ENCODE measurements at places on chromosomes 5 and 9.
A peak's percentile ranks its signal among the peaks of the same experiment; 100 is the strongest.

- peak; percentile 76 for DNase-seq
Measured at GRCh38 chr5:74516211-74516636, 124.3 kb downstream of the ENC1 start.

DNA sequence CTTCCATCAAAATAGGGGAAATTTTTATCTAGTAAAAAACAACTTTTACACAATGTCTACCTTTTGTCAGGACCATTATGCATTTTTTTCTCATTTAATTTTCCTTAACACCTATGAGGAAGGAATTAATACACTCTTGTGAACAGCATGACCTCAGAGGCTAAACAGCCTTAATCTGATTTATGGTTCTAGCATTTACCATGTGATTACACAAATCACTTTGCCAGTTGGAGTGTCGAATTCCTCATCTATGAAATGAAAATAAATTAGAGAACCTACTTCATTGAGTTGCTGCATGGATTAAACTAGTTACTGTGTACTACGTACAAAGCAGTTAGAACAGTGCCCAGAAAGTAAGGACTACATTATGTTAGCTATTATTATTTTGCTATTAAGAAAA, 187.7 kb upstream of the MPDZ start:
- no peak for DNase-seq

DNA sequence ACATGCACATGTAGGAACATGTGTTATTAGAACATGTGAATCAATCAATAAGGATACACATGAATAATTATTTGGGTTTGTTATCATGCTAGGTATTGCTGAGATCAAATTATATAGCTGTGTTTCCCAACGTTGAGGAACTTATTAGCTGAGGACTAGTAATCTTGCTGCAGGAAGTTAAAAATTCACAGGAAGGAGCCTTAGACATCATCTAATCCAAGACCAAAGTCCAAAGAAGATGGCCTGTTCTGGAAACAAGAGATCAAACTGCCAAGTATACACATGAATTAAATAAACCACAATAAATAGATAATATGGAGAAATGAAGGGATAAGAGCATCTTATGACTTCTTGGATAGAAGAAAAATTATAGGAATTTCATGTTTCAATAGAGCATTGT, 19.9 kb downstream of the POU5F2 start:
- DNase-seq = no peak

DNA sequence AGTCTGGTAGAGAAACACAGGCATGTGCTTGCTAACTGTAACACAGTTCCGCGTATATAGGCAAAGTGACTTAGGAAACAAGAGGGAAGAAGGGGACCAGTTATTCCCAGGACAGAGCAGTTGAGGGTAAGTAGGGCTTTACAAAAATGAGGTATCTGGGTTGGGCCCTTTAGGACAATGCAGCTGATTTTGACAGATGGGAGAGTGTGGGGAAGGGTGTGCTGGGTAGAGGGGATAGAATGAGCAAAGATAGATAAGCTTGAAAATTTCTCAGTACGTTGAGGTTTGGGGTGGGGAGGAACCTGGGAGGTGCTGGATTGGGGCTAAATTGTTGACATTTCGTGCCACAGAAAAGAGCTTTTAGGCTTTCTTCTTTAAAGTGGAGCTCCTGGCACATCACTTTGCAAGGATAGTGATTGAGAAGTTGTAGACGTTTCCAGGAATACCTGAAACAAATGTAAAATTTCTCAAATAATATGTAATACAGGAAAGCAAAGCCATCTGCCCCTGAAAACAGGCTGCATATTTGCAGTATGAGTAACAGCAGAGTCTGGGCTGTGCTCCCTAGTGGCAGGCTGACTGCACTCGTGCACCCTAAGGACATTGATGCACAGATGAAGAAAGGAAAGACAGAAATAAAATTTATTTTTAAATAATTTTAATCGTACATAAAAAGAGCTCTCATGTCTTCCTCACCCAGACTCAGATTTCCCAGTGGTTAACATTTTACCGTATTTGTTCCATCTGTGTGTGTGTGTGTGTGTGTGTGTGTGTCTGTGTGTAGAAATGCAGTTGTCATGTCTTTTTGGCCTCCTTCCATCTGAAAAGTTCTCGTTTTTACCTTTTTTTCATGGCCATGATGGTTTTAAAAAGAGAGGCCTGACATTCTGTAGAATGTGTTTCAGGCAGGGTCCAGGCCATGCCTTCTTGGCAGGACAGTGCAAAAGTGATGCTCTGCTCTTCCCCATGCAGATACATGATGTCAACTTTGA, 144.9 kb upstream of the DMRT1 start:
- peak; percentile 80 for DNase-seq

DNA sequence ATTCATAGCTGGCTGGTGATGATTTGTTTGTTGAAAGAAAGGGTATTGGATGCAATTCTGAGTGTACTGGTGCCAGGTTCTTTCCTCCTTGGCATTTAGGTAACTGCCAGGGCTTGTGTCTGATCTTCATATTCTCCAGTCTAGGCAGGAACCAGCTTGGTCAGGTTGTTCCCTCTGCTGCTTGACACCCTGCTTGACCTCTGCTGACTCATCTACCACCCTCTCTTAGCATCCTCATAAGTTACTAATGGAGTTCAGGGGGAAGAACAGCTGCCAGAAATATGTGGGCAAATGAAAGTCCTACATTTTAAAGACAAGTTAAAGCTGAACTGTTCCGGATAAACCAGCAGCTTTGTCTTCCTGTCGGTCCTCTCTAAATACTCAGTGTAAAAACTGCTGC, 116.1 kb upstream of the TNC start:
- DNase-seq = peak; percentile 92

- DNase-seq = no peak
Measured at GRCh38 chr5:117801583-117801982, 1186.8 kb downstream of the DTWD2 start.

DNA sequence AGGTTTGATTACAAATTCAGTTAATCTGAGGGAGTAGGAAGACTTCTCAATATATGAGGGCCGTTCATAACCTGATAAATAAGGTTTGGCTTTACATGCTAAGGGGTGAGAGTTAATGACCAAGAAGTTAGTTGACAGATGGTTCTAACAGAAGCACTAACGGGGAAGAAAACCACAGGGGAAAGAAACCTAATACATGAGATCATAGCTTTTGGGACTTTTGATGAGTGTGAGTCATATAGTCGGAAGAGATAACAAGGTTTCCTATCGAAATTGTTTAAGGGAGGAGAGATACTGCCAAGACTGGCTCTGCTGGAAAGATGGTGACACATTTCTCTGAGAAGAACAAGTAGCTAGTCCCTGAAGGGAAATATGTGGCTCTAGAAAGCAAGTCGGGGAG, 140.1 kb downstream of the COX7C start:
- peak; percentile 8 for DNase-seq

DNA sequence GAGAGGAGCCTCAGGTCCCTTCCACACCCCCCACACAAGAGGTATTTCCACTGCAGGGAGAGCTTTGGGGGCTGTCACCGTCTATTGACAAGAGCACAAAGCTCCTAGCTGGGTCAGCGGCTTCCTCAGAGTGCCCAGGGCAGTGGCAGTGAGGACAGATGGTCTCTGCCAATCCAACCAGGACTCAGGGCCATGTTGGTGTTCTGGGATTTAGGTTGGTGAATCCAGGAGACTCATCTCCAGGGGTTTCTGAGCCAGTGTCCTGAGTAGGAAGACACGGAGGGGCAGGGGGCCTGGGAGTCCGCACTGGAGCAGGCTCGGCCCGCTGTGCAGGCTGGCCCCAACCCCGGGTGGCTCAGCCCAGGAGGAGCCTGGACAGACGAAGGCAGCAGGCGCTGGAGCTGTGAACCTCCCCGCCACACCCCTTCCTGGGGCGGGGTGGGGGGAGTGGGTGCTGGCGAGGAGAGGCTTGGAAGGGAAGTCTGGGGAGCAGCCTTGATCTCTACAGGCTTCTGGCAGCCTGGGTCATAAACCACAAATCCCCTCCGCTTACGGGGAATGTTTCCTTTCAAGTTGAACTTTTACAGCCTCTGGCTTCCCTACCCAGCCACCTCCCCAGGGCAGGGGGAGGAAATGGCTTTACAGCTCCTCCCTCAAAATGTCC, 19.6 kb downstream of the CRB2 start:
- DNase-seq = peak; percentile 78

DNA sequence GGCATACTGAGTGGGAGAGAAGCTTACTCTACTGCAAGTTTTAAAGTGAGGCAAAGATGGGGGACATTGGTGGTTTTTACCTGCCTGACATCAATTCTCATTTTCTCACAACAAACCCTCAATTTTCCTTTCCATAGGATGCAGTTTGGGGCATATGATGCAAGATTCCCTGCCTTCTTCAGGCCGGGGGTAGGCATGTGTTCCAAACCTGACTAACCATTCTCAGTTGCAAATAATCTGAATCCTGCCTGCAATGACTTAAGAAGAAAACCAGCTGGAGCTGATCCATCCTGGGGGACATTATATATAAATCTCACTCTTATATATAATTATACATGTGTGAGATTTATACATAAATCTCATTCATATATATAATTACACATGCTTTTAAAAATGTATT, 223.6 kb upstream of the EFNA5 start:
- no peak for DNase-seq

DNA sequence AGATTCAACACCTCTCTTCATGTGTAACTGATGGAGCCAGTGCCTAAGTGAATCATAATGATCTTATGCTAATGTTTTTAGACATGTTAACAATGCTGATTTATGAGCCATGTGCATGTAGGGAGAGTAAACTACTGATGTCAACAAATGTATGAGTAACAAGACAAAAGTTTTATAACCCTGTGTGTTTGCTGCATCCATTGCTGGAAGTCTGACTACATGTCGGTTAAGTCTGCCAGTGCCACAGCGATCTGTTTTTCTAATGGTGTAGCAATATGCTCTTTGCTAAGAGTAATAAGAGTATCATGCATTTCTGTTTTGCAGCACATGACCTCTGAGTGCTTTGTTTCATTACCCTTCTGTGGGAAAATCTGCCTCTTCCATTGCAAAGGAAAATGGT, 26.4 kb upstream of the TMOD1 start:
- peak; percentile 20 for DNase-seq

DNA sequence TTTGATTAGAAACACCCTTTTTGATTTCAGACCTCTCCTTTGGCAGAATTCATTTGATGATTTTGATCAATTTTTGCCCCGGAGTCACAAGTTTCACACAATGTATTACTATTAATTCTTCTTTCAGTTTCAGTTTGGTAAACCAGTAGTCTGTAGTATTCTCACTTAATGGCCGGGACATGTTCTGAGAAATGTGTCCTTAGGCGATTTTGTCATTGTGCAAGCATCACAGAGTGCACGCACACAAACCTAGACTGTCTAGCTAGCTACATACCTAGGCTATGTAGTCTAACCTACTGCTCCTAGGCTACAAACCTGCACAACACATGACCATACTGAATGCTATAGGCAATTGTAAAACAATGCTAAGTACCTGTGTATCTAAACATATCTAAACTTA, 662.5 kb downstream of the IRX1 start:
- no peak for DNase-seq

DNA sequence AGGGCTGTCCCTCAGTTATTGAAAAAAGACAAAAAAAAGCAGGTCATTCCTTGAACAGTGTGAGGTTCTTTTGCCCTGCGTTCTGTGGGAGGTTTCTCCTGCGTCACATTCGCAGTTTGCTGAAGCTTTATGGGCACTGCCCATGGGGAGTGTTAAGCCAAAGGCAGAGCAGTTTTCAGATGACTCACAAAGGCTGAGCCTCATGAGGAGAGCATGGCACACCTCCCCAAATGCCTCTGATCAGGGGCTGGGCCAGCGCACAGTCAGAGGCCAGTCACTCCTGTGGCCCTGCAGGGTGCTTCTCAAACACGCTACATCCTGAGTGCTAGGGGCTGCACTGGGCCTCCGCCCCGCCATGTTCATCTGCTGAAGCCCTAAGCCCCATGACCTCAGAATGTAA, 38.4 kb downstream of the IRX1 start:
- no peak for DNase-seq

DNA sequence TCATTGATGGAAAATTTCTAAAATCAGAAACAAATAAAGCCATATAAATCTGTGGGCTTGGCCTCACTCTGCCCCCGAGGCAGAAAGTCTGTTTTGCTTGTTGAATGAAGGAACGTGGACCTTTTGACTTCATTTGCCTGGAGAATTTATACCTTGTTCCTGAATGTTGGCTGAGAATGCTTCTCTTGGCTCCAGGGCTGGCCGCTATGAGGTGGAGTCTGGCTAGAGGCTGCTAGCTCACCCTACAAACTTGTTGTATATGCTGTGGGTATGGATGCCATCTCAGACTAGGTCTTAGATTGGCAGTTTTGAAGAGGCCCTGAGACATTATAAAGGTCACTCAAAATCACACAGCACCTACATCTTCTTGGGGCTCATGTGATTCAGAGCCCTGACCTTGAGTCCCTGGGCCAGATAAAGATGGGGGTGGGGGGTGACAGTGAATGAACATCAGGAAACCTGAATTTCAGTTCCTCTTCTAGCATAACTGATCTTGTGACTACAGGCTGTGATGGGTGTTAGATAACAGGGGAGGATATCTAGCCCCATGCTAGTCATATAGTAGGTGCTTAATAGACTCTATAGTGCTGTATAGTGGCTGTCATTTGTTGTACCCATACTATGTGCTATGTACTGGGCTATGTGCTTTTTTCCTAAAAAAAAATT, 2.8 kb downstream of the GM2A start:
- DNase-seq = no peak

GRCh38 chr9:79632705-79633104, 60.9 kb downstream of the TLE4 start:
- no peak for DNase-seq

DNA sequence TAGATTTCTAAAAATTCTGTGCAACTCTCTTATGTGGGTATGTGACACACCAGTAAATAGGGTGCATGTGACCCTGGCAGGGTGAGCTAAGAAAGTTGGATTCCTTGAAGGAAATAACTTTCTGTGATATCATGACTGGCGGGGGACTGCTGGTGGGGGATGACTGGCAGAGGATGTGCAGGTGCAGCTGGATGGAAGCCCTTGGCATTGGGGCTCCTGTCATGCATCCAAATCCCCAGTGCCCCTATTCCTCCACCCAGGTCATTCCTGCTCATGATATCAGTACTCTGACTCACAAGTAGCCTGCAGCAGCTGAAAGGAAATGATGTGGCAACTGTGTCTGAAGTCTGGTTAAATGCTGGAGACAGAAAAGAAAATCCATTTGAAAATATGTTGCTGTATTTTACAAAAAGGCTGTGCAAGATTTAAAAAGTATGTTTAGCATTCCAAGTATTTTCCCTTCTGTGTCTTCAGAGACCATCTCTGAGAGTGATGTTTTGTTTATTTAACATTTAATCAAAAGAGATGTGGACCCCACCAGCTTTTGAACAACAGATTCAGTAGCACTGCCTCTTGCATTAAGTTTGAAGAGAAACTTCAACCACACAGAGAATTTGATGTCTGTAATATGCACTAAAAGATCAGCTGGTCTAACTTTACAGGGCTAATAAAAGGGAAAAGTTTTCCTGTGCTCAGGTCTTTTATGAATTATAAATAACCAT, 17.9 kb upstream of the ZSWIM6 start:
- DNase-seq = peak; percentile 97

DNA sequence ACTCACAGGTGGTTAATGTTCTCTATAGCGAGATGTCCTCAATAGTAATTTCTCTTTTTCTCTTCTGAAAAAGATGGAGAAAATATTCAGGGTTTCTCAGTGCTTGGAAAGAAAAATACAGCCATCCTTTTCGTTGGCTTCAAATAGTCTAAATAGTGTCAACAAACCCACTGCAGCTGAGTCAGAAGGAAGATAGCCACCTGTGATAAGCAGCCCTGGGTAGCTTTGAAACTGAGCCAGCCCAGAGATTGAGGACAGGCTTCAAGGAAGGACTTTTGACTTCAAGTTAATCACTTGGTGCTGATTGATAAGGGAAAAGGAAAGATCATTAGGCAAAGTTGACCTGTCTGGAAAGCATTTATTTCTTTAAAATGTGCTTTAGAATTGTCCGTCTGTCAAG, 78.7 kb upstream of the TYRP1 start:
- no peak for DNase-seq

Measured in kidney tubule cell (primary cell).